GM10248 (cell line): ENCODE measurements at places on chromosomes 7 and 10.

GRCh38 chr10:120262857-120263547, 194.0 kb upstream of the PLPP4 start:
- no peak for DNase-seq

DNA sequence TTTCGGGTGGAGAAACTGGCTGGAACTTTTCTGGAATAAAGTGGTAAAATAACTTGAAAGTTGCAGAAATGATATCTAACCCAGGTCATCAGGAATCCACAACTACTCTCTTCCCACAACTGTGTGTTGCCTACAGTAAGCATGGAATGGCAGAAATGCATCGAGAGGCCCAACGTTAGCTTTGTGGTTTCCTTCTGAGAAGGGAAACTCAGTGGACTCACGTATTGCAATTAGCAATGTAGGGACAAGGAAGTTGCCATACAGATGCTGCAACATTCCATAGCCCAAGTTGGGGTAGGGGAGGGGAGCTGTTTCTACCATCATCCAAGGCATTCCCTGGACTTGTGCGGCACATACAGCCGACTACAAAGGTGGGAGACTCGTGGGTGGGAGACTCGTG, 1.9 kb downstream of the PON1 start:
- no peak for DNase-seq

DNA sequence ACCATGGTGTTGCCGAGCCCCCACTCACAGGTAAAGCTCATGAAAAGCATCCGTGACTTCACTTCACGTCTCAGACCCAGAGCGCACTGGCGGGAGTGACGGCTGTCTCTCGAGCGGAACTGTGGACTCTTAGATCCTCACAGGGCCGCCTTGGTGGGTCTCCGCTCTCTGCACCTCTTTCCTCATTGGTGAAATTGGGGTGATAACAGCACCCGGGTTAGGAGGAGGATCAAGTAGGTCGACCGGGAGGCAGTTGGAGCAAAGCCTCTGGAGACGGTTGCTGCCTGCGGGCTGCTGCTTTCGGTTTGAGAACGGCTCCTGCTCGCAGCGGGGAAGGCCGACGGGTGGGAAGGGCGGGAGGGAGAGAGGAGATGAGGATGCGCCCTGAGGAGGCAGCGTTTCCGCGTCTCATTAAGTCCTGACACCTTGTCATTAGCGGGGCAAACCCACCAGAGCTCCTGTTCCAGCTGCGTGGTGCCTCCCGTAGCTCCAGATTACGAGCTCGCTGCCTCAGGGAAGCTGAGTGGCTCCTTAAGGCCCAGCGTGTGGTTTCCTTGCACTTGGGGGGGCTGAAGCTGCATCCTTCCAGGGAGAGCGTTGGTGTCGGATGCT, 51.9 kb upstream of the CFAP46 start:
- DNase-seq, result no peak

- no peak for DNase-seq
Measured at GRCh38 chr10:32995066-32995622, 37.1 kb upstream of the ITGB1 start.

DNA sequence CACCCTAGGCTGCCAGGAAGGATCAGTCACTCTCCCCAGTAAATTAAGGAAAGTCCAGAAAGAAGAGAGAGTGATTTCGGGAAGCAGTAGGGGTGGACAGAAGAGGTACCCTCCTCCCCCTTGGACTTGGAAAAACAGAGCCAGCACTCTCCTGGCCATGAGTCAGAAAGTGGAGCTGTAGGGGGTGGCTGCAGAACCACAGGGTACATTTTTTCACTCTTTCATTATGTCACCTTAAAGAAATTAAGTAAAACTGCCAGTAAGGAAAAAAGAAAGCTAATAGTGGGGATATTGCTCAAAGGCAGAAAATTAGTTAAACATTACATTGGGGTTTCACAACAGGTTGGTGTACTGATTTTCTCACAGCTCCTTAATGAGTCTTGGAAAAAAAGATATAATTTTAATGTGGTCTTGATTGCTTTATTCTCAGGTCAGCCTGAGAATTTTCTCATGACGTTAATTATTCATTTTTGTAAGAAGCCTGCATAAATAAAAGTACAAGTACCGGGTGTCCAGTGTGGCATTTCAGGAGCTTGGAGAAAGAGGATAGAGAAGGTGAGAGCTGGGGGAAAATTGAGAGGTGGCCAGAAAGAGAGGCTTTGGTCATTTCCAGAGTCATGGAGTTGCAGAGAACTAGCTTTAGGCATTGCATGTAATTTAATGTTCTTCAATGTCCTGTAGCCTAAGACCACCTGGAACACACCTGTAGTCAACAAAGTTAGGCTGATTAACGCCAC, 23.2 kb upstream of the AOAH start:
- no peak for DNase-seq

DNA sequence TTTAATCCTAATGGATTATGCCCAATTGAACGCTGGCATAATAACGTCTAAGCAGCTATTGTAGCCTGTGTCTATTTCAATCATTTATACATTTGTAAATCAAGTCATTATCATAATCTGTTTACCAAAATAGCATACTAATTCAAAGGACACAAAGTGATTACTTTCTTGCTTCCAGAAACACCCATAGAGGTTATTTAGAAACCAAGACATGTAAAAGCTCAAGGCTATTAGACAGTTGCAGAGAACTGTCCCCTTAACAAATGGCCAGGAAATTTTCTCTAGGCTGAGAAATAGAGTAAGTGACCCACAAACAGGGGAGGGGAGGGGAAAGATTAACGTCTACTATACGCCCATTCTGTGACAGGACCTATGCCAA, 455.7 kb downstream of the PARD3 start:
- no peak for DNase-seq

DNA sequence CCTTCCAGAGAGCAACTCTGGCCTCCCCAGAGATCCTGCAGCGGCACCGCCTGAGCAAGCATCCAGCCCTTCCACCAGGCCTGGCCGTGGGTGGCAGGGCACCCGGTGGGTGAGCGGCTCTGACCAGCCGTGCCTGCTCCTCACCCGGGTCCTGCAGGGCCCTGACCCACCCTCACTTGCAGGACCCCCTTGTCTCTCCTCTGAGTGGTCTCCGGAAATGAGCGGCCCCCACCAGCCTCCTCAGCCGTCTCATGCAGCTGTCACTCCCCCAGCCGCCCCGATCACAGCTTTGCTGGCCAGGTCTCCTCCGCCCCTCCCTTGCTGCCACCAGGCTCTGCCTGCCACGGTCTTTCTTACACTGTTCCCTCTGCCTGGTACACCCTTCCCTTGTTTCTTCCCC, 218.2 kb downstream of the TCERG1L start:
- DNase-seq, result no peak

DNA sequence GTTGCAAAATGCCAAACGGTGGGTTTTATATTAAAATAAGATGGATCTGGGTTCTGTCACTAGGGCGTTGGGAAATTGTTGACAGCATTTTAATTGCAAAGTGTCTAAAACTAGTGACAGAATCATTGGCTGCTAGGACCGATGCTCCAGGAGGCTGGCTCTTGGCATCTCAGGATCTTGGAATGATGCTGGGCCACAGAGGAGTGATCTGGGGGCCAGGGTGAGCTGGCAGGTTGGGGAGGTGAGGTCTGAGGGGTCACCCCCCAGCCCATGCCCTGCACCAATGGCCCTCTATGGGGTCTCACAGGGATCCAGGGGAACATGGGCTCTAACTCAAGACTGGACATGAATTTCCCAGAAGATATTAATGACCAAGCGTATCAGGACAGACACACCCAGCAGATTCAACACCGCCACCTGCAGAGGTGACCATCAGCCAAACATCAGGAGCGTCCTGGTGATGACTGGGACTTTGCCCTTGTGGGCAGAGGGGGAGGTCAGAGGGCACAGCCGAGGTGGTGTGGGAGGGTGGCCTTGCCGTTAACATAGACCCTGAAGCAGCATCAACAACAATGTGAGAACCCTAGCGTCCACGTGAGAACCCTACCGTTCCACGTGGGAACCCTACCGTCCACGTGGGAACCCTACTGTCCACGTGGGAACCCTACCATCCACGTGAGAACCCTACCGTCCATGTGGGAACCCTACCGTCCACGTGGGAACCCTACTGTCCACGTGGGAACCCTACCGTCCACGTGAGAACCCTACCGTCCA, 89.0 kb upstream of the PPP2R2D start:
- no peak for DNase-seq

DNA sequence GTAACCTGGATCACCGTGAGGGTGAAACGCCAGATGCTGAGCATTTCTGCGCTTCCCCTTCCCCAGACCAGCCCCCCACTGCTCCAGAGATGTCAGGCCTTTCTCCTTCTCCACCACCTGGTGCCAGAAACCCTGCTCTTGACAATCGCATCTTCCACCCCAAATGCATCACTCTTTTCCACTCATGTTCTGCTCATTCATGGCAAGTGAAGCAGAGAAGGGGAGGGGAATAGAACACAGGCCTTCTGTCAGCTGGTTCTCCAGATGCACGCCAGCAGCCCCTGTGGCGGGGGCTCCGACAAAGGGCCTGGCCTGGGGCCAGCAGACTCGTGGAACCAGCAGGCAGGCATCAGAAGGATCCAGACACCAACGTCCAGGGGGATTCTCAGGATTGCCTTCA, 68.5 kb upstream of the SVIL start:
- no peak for DNase-seq

GRCh38 chr7:17033245-17033644, 151.5 kb upstream of the AGR3 start:
- no peak for DNase-seq

GRCh38 chr10:66784770-66785169, 141.1 kb upstream of the LRRTM3 start:
- DNase-seq, result no peak

GRCh38 chr7:73352784-73353183, 24.8 kb downstream of the FKBP6 start:
- DNase-seq, result no peak
